KG1 (cell line): ENCODE measurements at places on chromosomes 3 and 15.

DNA sequence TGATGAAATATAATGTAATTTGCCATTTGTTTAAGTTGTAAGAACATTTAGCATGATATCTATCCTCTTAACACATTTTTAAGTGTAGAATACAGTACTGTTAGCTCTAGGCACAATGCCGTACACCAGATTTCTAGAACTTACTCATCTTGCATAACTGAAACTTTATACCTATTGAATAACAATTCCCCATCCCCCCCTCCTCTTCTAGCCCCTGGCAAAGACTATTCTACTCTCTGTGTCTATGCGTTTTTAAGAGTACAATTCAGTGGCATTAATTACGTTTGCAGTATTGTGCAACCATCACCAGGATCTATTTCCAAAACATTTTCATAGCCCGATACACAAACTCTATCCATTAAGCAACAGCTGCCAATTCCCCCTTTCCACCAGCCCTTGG lies 261.7 kb downstream of the PLOD2 start:
- no peak for DNase-seq

GRCh38 chr15:58704155-58704865 lies 45.2 kb downstream of the ADAM10 start:
- DNase-seq = no peak

DNA sequence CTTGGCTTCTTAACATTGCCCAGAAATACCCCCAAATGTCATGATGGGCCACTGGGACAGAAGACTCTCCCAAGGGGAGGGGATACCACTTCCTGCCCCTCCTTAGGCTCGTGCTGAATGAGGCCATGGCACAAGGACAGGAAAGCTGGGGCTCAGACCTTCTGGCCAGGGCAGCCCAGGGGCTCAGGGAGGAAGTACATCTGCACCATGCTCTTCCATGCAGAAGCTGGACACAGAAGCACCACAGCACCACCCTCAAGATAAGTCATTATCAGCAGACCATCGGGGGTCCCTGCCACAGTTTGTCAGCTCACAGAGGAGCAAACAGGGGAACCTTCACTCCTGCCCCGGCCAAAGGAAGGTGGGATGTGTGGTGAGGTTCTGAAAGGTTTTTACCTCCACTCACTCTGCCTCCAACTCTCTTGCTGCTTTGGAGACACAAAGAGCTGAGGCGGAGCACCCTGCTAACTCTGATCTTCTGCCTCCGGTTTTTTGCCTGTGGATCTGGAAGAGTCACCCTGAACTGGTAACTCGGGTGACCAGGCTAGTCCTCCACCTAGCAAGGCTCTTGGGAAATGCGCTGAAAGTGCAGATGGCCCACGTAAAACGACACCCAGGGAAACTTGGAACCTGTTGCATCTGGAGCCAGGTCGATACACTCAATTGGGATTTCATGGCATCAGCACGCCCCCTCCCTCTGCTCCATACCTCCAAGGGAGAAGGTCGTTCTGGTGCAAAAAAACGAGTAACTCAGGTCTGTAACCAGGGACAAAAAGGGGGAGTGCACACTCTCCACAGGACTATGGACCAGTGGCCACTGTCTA lies 8.3 kb downstream of the BMF start:
- no peak for DNase-seq

- no peak for DNase-seq
Measured at GRCh38 chr15:85706779-85707518, 87.8 kb downstream of the KLHL25 start.

DNA sequence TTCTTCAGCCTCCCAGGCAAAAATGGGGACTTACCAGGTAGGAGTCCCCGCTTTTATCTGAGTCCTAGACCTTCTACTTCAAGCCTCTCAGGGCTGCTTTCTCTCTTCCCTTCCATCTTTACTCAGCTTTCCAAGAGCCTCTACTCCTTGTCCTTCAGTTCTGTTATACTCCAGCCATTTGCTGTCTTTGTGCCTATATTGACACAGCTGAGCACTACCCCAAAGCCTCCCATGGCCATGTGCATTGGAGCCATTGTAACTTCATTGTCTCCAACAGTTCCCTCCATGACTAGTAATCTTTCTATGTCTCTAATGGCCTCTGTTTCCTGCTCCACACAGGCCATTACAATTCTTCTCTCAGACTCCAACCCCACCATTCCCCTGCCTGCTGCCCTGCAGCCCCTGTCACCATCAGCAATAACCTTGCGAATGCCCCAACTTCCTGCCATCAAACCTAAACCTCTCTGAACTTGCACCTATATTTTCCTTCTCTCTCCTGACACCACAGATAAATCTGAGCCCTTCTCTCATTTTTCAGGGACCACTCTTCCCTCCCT lies 77.9 kb upstream of the ADPGK start:
- DNase-seq = no peak

DNA sequence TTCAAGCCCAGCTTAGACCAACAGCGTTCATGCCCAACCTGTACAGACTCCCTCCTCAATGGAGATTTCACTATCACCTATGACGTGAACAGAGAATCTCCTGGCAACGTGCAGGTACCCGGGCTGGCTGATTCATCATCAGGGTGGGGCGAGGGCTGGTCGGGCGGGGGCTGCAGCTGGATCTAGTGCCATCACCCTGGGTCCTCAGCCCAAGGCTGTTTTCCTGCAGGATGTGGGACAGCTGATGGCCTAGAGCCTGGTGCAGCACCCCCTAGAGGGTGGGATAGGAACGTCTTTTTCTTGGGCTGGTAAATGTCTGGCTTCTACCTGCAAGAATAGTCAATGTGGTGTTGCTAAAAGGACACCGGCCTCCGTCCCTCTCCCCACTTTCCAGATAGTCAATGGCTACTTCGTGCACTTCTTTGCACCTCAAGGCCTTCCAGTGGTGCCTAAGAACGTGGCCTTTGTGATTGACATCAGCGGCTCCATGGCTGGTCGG lies 4.4 kb downstream of the ITIH3 start:
- no peak for DNase-seq

GRCh38 chr3:117404730-117405129 lies 695.2 kb downstream of the TUSC7 start:
- DNase-seq = no peak

GRCh38 chr3:6578526-6578925 lies 282.4 kb upstream of the GRM7 start:
- no peak for DNase-seq

- no peak for DNase-seq
Measured at GRCh38 chr3:157119369-157119951, 40.5 kb downstream of the CCNL1 start.

- no peak for DNase-seq
Measured at GRCh38 chr3:134364061-134364935, 9.9 kb downstream of the AMOTL2 start.

DNA sequence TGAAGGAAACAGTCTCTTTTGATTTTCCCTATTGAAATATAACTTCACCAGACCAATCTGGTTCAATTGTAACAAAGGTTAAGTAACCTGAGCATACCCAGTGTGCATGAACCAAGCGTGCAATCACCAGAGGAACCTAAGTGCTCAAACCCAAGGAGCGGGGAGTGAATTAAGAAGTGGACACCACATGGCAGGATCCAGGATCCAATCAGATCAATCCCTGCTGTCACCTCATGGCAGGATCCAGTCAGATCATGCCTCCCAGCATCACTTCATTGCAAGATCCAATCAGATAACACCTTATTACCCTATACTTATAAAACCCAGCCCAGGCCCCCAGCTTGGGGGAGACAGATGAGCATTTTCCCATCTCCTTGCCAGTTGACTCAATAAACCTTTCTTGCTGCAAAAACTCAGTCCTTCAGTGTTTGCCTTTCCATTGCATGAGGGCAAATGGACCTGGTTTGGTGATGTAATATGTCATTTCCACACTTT lies 38.9 kb upstream of the RNU6-1 start:
- DNase-seq = no peak

DNA sequence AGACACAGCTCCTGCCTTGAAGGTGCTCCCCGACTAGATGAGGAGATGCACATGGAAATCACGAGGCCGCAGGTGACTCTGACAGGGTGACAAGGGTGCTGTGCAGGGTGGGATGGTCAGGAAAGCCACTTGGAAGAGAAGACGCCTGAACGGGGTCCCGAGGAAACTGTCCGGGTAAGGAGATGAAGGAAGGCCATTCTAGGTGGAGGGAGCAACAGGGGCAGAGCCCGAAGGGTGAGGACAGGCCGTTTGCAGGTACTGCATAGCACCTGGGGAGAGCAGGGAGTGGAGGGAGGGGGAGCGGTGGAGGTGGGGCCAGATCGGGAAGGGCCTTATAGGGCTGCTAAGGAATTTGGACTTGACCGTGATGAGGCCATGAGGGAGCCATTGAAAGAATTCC lies 105.6 kb upstream of the DLG1 start:
- DNase-seq = no peak

GRCh38 chr15:95832668-95833067 lies 497.8 kb upstream of the NR2F2 start:
- DNase-seq = no peak

GRCh38 chr3:17581421-17582080 lies 160.9 kb downstream of the TBC1D5 start:
- no peak for DNase-seq

- no peak for DNase-seq
Measured at GRCh38 chr15:33091983-33092693, 102.4 kb downstream of the FMN1 start.

GRCh38 chr3:32200490-32200889 lies 38.0 kb upstream of the CMTM8 start:
- DNase-seq = no peak

DNA sequence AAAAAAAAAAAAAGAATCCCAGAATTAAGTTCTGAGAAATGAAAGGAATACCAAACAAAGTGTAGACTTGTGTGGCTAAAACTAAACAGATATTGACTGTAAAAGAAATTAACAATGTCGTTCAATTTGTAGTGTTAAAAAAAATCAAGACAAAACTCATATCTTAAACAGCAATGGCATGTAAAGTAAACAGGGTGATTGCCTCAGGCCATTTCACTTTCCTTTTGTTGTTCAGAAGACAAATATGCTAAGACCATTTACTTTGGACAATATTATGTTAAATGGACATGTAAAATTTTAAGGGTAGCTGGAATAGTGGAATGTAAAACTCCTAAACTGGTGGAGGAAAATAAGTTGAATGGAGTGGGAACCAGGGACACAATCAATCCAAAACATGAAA lies 139.1 kb downstream of the RTP4 start:
- DNase-seq = no peak

- no peak for DNase-seq
Measured at GRCh38 chr15:76342058-76342381, 5.4 kb downstream of the ISL2 start.

DNA sequence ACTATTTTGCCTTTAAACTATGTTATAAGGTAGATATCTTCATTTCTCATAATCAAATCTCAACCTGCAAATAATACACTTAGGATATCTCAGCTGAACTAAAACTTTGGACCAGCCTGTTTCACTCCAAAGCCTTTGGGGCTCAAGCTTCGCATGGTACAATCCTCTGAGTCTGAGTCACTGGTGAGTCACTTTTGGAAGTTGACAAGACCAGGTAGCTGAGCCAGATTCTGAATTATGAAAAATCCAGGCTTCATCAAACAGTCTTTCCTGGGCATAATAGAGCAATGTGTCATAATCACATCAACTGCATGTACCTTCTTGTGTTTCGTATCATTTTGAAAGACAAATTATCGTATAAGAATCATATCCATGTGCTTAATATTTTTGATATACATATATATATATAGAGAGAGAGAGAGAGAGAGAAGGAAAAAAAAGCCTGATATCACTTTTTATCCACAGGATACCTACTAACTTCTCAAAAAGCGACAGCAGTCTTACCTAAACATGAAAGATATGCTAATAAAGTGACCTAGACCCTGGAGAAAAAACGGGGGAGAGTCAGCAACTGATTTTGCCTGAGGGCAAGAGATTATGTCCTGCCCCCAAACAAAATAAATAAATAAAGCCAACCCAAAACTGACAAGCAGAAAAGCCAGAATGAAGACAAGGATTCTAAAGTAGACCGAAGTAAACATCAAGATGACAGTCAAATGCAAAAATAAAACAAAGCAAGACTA lies 263.9 kb upstream of the TGFBR2 start:
- DNase-seq = no peak

DNA sequence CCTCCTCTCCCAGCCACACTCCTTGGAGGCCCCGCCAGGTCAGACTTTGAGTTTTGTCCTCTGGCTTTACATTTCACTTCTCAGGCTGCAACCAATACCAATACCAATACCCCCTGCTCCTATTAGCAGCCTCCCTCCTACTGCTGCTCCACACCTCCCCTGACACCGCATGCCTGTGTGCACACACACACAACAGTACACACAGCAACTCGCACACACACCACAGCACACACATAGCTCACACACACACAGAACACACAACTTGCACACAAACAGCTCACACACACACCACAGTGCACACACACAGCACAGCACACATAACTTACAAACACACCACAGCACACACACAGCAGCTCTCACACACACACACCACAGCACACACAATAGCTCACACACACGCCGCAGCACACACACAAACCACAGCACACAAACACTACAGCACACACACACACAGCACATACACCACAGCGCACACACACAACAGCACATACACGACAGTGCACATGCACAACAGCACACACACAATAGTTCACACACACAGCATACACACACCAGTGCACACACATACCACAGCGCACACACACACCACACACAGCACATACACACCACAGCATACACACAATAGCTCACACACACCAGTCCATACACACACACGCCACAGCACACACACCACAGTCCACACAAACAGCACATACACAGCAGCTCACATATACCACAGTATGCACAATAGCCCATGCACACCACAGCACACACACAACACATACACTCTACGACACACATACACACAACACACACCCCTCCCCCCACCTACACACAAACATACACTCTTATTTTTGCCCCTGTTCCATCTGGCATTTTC lies 204.7 kb downstream of the UACA start:
- DNase-seq = no peak

DNA sequence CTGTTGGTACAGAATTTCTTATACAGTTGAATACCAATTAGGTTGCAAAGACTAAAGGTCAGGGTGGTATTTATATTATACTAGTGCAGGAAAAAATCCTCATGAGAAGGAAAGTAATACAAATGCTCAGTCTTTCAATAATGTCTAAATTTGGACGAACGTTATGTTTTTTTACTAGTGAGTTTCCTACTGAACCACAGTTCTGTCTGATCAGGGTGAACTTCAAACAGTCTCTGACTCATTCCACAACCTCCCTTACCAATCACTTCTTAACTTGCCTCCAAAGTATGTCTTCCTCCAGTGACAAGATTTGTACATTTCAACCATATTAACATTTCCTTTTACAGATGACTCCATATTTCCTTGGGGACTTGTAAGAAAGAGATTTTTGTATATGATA lies 3.4 kb downstream of the TMEM212 start:
- DNase-seq = no peak

- no peak for DNase-seq
Measured at GRCh38 chr15:62147551-62147950, 17.5 kb downstream of the C2CD4B start.

- no peak for DNase-seq
Measured at GRCh38 chr15:24772266-24772665, 96.7 kb downstream of the NPAP1 start.

- no peak for DNase-seq
Measured at GRCh38 chr3:45134758-45135521, 11.2 kb downstream of the CDCP1 start.
